AML-193 (cell line): ENCODE measurements at places on chromosomes 5 and 9.

GRCh38 chr5:38258319-38259061 lies at the start of gene EGFLAM:
Gene EGFLAM, plus strand, starts transcription at chr5:38258559. Its CDS starts 196 bp downstream, at chr5:38258755.
- DNase-seq: no peak

- DNase-seq: no peak
Observed at GRCh38 chr5:58731641-58732040, 148.8 kb downstream of the RAB3C start.

DNA sequence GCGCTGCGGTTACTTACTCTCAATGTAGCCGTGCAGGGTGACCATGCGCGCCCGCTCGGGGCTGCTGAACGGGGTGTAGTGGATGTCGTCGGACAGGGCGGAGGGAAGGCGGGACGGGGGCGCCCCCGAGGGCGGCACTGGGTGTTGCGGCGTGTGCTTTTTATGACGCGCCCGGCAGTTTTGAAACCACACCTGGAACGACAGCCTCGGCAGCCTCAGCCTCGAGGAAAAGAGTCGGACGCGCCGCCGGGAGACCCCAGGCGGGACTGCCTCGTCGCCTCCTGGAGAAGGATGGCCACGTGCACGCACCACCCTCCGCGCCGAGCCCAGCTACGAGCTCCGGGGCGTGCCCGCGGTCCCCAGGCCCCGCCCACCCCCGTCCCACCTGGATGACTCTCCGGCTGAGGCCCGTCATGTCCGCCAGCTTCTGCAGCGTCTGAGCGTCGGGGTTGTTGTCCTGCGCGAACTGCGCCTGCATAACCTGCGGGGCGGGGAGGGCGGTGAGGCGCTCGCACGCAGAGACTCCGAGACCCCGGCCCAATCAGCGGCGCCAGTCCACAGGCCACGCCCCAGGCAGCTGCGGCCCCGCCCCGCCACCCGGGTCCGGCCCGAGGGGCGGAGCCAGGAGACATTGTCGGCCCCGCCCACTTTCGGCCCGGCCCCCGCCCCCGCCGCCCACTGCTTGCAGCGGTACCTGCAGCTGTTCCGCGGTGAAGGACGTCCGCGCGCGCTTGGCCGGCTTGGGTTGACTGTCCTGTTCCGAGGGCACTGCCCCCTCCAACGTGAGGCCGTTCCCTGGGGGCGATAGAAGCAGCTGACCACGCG lies 15.0 kb downstream of the LHX6 start:
- DNase-seq: no peak

DNA sequence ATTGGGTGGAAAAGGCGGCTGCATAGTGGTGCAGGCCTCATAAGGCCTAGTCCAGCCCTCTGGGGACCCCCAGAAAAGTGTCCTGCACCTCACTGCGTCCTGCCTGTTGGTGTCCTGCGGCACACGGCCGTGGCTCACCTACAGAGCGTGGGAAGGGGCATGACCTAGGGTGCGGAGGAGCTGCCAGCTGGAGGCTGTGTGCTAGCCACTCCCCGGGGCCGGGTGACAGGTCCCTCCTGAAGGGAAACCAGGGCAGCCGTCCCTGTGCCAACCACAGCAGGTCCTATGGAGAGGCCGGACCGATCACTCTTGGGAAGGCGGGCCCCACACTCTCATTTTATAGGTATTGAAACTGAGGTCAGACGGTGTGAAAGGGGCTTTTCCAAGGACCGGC lies 150.7 kb downstream of the RXRA start:
- no peak for DNase-seq

- no peak for DNase-seq
Observed at GRCh38 chr9:133830310-133830709, 92.2 kb upstream of the SARDH start.

DNA sequence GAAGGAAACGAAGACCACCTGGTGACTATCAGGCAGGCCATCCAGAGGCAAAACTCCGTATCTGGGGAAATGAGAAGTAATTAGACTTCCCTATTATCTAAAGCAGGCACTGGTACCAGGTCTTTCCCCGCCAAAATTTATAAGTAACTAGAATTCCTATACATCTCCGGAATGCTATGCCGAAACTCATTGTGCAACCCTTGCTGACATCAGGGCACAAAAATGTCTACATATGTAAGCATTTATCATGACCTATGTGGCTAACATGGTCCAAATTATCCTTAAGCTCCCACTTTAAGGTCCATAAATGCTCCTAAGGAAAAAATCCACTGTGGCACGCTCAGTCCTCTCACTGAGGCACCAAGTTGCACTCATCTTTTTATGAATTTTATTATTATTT lies 17.8 kb downstream of the ACTL7B start:
- no peak for DNase-seq

DNA sequence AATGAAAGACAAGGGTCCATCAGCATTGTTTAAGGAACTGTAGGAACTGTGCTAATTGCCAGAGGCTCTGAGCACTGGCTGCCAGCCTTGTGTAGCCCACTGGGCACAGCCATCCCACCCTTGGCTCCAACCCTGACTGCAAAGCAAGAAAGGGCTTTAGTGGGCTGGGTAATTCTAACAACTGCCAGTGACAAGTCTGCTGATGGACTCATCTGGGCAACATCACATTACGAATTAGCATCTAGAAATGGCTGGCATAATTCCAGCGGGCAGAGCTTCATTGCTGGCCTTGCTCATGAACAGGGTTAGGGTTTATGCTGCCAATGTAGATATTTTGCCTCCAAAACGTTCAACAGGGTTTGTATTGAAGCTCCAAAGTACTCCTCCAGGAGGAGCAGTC lies 326.9 kb downstream of the ARHGEF28 start:
- DNase-seq: no peak

DNA sequence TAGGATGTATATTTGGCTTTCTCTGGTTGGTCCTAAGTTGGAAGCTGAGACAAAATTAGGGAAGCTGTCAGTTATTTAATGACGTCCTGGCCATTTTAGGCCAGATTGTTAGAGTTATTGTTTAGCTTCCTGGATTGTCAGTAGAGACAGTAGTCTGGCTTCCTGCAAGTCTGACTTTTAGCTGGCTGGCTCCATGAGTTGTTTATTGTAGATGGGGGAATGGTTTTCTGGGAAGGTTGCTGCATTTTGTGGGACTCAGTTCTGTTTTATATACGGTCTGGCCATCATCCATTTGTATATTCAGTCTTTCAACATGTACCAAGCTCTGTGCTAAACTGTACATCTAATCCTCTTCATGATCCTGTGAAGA lies 68.3 kb downstream of the SGCD start:
- no peak for DNase-seq

DNA sequence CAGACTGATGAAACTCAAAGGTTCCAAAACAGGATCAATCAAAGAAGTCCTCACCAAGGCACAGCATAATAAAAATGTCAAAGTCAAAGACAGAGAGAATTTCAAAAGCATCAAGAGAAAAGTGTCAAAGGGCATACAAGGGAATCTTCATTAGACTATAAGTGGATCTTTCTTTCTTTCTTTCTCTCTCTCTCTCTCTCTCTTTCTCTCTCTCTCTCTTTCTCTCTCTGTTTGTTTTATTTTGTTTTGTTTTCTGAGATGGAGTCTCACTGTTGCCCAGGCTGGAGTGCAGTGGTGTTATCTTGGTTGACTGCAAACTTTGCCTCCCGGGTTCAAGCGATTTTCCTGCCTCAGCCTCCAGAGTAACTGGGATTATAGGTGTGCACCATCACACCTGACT lies 148.3 kb upstream of the CD180 start:
- DNase-seq: no peak

GRCh38 chr5:52809884-52810283 lies 22.2 kb downstream of the ITGA1 start:
- no peak for DNase-seq

DNA sequence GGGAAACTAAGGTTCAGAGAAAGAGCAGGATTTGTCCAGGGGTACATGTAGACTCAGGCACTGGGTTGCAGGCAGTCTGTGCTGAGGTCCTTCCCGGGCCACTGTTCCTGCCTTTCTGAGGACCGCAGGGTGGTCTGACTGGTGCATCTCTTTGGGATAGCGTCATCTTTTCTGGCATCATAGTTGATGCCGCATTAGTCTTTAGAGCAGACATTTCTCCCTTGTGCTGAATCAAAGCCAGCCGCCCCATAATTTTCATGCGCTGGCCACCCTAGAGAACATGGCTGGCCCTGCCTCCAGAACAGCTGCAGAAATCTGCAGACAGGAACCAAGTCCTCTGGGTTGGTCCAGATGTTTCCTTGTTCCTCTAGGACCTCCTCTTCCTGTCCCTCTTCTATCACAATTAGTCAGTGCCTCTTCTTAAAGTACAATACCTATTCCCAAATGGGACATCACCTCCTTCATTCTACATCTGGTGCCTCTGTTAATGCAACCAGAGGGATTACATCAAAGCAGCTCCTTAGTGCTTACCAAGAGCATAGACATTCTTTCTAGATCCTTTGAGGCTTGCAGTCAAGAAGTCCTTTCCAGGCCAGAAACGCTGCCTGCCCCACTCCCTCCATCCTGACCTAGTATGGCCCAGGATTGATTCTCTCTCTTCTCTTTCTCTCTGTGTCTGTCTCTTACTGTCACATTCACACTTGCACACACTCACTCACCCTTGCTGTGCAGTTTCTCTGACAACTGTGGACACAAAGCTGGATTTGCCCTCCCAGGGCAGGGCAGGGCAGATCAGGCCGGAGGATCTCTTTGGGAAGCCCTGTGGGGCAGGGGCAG lies 42.0 kb upstream of the ORM1 start:
- no peak for DNase-seq

DNA sequence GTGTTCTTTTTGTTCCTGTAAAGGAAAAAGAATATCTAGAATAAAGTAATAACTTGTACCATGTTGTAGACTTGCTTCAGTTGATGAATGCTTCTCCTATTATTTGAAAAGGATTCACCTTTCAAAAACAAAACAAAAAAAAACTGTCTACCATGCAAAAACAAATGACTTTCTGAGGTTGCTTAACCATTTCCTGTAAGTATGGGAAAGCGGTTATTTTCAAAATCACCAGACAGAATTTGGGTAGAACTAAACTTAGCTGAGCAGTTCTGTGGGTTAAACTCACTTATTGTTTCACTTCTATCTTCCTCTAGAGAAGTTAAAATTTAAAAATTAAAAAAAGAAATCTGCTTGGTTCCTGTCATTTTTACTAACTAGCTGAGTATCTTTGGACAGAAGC lies 25.2 kb downstream of the LNPEP start:
- peak; percentile 68 for DNase-seq

DNA sequence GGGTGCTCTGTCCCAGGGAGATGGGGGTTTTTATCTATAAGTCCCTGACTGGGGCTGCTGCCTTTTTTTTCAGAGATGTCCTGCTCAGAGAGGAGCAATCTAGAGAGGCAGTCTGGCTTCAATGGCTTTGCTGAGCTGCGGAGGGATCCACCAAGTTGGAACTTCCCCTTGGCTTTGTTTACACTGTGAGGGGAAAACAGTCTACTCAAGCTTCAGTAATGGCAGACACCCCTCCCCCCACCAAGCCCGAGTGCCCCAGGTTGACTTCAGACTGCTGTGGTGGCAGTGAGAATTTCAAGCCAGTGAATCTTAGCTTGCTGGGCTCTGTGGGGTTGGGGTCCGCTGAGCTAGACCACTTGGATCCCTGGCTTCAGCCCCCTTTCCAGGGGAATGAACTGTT lies 375.8 kb downstream of the RAB3C start:
- no peak for DNase-seq

GRCh38 chr9:121863955-121864354 lies 212.5 kb downstream of the DAB2IP start:
- no peak for DNase-seq

DNA sequence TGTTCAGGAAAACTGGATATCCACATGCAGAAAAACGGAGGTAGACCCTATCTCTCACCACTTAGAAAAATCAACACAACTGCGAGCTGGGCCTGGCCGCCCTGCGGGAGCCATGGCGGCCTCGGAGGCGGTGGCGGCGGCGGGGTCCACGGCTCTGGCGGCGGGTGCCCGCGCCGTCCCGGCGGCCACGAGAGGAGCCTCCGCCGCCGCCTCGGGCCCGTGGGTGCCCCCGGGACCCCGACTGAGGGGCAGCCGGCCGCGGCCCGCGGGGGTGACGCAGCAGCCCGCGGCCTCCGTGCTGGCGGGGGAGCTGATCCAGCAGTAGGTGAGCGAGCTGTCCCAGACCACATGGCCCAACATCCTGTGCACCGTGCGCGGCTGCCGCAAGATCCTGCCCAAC lies 25.3 kb downstream of the FANCC start:
- no peak for DNase-seq

- no peak for DNase-seq
Observed at GRCh38 chr9:120394058-120394669, 185.8 kb downstream of the CDK5RAP2 start.

GRCh38 chr9:110128664-110129329 lies 79.2 kb downstream of the C9orf152 start:
- DNase-seq: no peak

DNA sequence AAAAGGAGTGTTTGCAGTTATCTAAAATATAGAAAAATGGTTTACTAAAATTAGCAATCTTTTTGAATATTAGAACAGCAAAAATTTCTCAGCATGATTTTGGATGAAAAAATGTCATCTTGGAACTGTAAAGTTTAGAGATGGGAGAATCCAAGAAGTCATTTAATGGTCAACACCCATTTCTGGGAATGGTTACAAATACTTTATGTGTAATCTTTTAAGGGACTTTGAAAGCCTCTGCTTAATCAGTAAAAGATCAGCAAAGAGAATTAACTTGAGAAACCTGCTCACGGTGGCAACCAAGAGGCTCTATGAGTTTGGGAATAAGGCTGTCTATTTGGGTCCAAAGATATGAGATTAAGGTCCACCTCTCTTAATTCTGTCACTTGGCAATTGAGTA lies 13.0 kb downstream of the C1QTNF3 start:
- no peak for DNase-seq

- no peak for DNase-seq
Observed at GRCh38 chr5:156595132-156595787, 254.8 kb upstream of the PPP1R2B start.

GRCh38 chr5:181232593-181232992 lies 9.5 kb downstream of the TRIM41 start:
- DNase-seq: no peak

DNA sequence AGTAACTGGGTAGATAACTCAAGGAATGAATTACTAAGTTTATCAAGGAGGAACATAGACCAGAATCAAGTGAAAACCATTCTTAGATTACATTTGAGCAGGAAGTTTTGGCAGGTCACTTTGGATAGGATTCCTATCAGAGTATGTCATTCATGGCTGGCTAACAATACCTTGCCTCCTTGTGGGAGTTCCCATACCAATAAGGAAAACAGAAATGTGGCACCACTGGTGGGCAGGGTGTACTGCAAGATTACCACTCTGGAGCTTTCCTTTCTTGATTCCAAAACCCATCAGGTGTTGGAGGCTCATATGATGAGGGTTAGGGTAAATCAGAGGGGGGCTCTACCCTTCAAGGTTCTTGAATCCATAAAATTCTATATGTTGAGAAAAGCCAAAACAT lies 18.6 kb upstream of the SPATA31D1 start:
- DNase-seq: no peak

GRCh38 chr5:77867914-77868313 lies 91.8 kb upstream of the TBCA start:
- DNase-seq: no peak

DNA sequence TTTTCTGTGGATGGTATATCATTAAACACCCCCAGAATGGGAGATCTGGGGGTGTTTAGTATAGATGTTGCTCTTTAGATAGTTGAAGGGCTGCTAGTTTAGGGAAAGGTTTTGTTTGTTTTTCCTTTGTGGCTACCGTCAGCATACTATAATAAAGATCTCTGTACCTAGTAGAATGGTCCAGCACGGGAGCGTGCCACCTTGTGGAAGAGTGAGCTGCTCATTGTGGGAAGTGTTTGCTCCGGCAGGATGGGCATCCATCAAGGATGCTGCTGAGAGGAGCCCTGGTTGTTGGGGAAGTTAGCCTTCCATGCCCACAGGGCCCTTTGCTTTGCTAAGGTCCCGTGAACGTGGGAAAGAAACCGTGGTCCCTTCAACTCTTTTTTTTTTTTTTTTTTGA lies 113.1 kb downstream of the LIFR start:
- DNase-seq: no peak
